ENCODE measurements at places on chromosomes 16 and 17.

DNA sequence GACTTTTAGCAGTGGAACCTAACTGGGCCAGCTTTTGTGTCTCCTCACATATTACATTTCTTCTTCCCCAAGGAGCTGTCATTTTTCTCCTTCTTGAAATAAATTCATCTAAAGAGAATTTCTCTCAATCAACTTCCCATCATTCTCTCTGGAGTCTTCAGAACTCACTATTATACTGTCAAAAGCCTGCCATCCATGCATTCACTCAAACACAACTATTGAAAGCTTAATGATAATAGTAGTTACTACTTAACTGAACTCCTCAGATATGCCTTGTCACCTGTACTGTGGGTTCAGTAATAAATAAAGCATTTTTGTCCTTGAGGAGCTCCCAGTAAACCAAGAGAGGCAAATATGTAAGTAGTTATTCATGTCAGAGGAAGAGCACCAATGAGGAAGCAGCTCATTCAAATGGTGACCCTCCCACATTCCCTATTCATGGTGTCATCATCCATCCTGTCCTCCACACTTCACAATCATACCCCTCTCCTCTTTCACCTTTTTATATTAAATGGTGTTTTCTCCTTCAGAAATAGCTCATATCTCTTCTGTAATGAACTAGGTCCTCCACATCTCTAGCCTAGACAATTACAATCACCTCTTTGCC, 162.6 kb downstream of the CA10 start:
- DNase-seq, result no peak

DNA sequence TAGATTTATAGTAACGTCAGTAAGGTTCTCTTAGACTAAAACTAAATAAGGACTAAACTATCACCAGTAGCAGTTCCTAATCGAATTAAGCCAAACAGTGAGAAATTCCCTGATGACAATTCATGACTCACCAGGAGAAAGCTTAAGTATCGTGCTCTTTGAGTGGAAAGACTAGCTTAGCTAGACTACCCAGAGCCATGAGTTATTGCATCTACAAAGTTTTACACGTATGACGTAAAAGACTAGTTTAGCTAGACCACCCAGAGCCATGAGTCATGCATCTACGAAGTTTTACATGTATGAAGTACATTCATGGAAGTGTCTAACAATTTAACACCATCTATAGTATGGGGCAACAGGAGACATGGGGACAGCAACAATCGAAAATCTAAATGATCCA, 36.6 kb downstream of the UBE2G1 start:
- no peak for DNase-seq

DNA sequence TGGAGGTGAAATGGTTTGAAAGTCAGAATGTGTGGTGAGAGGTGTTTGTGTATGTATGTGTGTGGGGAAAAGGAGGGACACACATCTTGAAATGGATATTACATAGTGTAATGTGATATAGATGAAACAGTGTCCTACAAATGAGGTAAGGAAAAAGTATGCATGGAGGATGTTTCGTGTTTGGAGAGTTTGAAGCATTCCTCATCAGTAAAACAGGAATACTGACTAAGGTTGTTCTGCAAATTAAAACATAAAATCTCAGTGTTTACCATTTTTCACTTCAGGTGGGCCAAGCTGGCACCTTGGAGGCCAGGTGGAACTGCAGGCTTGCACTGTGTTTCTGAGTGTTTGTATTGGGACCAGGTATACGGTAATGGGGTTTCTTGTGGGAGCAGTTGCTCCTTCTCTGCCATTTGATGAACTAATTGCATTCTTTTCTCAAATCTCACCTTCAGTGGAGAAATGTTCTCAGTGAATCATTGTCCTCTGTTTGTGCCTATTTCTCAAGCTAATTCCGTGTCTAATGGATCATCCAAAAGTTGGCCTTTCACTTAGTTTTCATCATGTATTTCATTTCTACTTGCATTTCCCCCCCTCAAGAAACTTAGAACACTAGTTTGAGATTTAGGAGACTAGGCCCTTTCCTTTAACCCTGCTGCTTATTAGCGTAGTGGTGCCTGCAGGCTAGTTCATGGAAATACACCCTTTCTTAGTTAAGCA, 8.2 kb upstream of the TBKBP1 start:
- DNase-seq, result no peak

DNA sequence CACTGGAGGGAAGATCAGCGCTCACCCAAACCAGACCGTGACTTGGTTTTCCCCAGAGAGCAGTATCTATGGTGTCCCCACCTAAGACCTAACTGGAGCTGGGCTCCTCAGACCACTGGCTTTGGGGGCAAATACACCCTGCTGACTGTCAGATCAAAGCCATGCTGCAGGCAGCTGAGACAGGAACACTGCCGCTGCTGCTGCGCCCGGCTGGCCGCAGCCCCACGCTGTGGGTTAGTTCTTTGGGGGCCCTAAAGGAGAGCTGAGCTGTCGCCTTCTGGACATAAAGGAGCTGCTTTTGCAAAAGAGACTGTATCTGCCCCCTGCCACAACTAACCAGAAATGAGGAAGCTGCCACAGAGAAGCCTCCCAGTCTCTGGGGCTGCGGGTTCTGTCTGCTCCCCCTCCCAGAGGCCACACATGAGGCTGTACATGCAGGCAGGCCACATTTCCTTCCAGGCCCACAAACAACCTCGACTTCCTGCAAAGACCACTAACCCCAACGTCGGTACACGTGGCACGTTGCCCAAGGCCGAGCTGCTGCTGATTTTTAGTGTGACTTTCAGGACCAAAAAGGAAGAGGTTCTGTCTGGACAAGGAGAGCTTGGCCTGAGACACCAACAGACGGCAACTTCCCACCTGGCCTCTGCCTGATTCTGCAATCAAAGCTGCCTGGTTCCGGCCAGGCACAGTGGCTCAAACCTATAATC, 18.2 kb upstream of the ABR start:
- peak; percentile 16 for DNase-seq

DNA sequence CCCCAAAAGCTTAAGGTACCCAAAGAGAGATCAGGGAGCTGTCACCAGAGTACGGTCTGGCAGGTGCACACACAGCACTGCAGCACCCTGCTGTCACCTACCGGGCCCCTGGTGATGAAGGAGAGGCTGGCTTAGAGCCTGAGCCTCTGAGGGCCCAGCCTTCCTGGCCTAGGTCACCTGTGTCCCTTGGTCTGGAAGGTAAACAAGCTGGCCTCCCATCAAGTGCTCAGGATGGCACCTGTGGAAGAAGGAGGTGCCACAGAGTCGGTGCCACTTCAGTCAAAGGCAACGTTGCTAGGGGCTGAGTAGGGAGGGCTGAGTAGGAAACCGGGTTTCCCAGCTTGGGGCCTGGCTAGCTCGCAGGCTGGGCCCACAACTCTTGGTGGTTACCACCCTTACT, 70.7 kb downstream of the COG7 start:
- no peak for DNase-seq

- no peak for DNase-seq
Measured at GRCh38 chr16:21603928-21604327, 4.6 kb downstream of the METTL9 start.

DNA sequence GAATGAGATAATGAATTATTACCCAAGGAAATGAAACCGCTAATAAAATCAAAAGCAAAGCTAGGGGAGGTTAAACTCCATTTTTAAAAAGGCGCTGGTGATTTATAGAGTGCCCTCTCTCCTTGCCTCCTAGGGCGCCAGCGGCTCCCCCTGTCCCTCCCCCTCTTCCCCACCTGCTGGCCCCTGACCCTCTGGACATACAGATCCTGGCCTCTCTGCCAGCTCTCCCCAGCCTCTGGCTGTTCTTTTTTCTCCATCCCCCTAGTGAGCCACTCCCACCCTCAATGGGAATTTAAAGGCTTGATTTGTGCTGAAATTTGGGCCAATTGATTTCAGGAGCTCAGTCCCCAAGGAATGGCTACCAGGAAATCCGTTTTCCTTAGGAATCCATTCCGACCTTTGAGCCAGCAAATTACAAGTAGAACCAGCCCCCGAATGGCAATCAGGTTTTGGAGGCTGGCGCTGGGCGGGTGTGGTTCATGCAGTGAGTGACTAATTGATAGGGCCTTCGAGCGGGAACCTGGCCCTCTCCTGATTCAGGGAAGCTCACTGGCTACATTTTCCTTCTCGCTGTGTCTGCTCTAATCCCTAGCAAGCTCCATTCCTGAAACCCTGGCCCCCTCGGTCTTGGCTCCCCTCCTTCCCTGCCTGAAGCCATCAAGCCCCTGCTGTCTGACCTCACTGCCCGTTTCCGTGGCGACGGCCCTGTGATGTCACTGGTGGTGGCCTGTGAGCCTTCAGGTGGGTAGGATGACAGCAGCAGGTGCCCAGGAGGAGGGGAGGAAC, 141.9 kb upstream of the SDK2 start:
- no peak for DNase-seq

DNA sequence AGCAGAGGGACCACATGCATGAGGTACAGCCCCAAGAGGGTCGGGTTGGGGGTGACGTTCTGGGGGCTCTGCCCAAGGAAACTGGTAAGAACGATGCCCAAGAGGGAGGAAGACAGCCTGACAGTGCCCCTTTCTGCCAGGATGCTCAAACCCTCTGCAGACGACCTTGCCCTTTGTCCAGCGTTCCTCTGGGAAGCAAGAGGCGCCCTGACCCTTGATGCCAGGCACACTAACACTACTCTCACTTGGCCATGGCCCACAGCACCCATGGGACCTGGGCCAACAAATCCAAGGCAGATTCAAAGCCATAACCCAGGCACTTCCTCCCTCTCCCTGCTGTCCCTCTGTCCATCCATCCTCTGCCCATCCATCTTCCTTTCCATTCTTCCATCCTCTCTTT, 20.4 kb downstream of the TK2 start:
- no peak for DNase-seq

GRCh38 chr17:57035971-57036481, 49.0 kb upstream of the AKAP1 start:
- DNase-seq, result no peak

DNA sequence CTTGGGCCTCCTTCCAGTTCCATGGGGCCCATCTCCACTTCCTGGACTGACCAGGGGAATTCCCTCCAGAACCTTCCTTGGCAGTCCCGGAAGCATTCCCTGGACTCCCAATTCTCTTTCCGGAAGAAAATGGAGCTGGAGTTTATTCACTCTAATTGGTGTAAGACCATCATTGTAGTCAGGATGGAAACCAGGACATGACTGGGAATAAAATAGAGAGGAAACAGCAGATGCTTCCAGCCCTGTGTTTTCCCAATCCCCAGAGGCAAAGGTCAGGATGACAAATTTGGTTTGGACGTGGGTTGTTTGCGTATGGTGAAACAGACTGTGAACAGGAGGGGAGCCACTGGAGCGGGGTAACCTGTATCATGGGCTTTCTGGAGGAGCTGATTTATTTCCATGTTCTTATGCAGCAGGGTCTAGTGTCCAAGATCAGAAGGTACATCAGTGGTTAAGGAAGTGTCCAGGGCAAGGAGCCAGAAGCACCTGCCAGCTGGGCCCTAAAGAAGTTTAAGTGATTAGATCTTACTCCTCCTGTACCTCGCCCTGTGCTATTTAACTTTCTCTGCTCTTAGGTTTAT, 8.5 kb upstream of the LONP2 start:
- DNase-seq, result no peak

DNA sequence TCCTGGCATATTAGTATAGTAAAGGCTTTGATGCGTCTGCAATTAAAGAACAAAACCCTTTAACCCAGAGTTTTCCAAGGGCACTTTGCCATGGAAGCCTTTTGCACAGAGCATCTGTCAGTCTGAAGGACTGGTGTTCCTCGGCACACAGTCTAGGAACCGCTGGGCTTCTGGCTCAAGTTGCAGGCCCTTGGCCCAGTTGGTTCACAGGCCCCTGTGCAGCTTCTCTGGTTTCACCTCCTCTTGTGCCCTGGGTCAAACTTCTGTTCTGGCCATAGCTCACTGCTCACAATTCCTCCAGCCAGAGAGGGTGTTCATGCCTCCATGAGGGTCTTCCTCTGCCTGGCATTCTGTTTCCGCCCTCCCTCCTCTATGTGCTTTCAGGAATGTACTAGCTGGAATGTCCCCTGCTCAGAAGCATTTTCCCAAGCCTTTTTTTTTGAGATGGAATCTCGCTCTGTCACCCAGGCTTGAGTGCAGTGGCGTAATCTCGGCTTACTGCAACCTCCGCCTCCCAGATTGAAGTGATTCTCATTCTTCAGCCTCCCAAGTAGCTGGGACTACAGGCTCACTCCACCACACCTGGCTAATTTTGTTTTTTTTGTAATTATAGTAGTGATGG, 34.5 kb upstream of the TEX2 start:
- DNase-seq, result no peak

- no peak for DNase-seq
Measured at GRCh38 chr17:34237458-34237857, 17.6 kb upstream of the CCL2 start.

DNA sequence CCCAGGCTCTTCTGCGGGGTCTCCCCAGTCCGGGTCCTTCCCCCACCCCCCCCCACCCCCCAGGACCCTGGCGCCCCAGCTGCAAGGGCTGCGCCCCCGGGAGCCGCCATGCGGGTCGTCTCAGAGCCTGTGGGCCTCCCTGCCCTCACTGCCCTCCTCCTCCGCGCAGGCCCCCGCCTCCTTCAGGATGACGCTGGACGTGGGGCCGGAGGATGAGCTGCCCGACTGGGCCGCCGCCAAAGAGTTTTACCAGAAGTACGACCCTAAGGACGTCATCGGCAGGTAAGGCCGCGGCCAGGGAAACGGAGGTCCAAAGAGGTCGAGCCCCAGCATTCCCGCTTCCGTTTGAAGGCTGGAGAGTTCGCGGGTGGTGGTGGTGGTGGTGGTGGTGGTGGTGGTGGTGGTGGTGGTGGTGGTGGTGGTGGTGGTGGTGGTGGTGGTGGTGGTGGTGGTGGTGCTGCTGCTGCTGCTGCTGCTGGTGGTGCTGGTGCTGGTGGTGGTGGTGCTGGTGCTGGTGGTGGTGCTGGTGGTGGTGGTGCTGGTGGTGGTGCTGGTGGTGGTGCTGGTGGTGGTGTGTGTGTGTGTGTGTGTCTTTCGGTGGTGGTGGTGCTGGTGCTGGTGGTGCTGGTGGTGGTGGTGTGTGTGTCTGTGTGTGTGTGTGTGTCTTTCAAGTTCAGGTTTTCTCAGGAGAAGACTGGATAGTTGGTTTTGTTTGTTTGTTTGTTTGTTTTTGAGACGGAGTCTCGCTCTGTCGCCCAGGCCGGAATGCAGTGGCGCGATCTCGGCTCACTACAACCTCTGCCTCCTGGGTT, 615 bp downstream of the PHKG2 start:
- peak; percentile 31 for DNase-seq

GRCh38 chr16:27289669-27290068, 21.1 kb upstream of the NSMCE1 start:
- peak; percentile 16 for DNase-seq

All from stimulated activated CD4-positive, alpha-beta T cell treated with anti-CD3 and anti-CD28 coated beads, Interleukin-2, amount 100 ng/mL, for 24 hours (primary cell).